ENCODE measurements at places on chromosomes 2 and 18.

DNA sequence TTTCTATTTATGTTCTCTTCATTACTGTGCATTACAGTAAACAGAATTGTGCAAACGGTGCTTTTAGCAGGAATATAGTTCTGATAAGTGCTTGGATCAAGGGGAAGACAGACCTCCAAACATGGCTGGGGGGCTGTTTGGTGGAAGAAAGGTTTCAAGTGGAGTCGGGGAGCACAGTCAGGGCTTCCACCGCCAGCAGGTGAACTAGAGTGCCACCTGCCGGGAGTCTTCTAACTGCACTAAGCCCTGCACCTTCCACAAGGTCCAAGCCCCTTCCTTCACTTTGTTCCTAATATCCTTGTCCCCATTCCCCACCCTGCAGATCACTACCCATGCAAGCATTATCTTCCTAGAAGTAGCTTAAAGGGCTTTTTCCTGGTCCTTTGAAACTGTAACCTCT is 11.1 kb downstream of the ONECUT2 start:
- DNase-seq: peak; percentile 55

DNA sequence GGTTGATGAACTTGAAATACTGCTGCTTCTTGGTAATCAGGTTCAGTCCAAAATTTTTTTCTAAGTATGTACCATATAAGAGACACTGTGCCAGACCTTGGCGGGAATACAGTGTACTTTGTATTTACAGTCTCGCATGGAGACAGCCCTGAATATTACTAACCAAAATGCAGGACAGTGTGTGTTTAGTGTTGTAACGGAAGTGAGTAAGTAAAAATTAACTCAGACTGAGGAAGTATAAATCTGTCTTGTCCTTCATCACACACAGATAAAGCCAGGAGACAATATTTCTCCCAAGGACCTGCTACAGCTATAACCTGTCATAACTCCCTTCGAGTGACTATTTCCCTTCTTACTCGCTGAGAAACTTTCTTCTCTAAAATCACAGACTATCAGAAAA is 76.9 kb downstream of the ACTR3 start:
- DNase-seq: no peak

DNA sequence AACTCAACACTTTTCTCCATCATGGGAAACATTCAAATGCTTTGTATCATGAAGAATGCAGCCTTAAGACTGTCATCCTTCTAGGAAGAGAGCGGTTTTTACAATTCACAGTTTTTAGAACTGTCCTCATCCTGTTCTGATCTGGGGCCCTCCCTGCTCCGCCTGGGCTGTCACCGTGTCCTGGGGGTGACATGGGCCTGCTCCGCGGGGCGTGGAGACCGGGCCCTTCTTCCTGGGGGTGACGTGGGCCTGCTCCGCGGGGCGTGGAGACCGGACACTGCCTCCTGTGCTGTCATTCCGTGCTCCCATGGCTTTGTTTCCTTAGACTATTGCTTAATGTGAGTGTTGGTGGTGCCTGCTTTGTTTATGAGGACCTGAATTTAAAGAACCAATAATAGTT is 122.8 kb downstream of the TMEM18 start:
- DNase-seq: no peak

GRCh38 chr18:73735836-73736235 is 411.8 kb downstream of the FBXO15 start:
- no peak for DNase-seq

DNA sequence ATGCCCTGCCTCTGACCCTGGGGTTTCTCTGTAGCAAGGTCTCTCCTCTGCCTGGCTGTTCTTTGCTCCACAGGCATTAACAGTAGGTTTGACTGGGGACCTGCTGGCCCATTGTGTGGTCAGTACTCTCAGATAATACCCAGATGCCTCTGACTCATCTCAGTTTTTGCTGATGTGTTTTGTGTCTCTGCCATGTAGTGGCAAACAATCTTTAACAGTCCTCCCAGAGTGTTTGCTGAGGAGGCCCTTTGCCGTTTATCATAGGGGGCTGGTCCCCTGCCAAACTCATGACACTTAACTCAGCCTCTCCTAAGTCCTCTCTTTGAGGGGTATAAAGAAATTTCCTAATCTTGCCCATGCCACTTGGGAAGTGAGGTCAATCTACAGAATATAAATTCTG is 793.7 kb upstream of the FANCL start:
- DNase-seq: no peak

DNA sequence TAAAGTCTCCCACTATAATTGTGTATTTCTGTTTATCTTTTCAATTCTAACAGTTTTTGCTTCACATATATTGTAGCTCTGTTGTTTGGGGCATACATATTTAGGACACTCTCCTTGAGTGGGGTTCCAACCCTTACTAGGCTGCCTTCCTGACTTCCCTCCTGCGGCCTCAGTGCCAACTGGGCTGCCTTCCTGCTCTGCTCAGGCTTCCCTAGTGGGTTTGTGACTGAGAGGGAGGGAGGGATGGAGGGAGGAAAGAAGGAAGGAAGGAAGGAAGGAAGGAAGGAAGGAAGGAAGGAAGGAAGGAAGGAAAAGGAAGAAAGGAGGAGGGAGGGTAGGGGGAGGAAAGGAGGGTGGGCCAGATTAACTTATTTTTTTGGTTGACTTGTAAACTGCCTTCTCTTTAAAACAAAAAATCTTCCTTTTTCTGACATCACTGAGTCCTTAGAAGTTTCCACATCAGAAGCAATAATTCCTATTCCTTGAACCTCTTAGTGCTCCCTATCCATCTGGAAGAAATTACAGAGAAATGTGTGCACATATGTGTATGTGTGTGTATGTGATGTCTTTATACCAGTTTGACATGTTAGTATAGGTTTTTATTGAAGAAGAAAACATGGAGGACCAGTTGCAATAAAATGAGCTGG is 145.4 kb upstream of the PGAP1 start:
- DNase-seq: no peak

DNA sequence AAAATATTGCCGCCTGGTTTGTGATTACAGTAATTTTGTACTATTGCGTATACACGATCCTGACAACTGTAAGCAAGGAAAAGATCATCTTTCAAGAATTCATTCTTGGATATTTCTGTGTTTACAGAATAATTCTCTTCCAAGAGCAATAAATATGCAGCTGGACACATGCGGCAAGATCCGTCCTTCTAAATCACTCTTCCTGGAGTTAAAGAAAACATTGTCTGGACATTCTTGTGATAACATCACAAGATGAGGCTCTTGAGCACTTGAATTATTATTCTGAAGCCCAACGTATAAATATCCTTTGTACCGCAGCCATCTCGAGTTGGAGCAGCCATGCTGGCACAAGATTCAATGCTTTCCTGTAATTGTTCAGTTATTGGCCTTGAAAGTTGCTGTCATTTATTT is 9.9 kb downstream of the FHL2 start:
- no peak for DNase-seq

GRCh38 chr18:50142441-50143120 is 52.4 kb downstream of the MYO5B start:
- no peak for DNase-seq

GRCh38 chr2:65666156-65666725 is 233.8 kb upstream of the SPRED2 start:
- no peak for DNase-seq

- no peak for DNase-seq
Observed at GRCh38 chr2:61493523-61493942, 22.6 kb upstream of the USP34 start.

- DNase-seq: no peak
Observed at GRCh38 chr2:119196301-119197125, 27.1 kb upstream of the STEAP3 start.

DNA sequence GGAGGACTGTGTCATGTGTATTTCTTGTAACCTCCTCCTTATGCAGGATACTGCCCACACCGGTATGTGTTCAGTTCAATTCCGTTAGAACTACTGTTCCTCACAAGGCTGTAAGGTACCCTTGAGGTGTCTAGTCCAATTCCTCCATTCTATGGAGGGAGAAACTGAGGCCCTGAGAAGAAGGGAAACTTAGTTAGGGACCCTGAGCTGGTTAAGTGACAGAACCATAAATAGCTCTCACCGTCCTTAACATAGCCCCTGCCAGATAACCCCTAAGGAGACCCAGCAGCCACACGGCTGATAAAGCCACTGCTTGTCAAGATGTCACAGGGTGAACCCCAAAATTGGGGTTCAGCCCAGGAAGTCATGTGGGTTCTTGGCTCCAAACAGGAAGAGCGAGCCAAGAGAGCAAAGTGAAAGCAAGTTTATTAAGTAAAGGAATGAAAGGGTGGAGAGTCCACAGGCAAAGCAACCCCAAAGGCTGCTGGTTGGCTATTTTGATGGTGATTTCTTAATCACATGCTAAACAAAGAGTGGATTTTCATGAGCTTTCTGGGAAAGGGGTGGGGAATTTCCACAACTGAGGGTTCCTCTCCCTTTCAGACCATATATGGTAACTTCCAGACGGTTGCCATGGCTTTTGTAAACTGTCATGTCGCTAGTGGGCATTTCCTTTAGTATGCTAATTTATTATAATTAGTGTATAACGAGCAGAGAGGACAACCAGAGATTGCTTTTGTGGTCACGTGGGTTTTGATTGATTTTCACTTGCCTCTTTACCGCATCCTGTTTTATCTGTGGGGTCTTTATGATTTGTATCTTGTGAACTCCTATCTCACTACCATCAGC is 83.4 kb upstream of the RTN4 start:
- peak; percentile 50 for DNase-seq

DNA sequence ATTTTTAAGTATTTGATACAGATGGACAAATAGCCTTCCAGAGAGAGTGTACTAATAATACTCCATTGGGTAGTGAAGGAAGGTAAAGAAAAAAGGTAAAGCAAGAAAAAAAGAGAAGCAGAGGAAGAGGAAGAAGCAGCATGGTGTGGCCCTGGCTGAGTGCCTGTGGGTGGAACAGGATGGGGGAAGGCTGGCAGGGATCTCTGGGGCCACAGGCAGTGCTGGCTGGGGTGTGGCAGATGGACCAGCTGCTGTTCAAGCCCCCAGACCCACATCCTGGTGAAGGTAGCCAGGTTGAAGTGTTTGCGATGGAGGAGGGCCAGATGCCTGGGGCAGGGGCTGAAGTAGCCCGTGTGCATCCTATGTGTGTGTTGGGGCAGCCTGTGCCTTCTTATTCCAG is 79.0 kb downstream of the DYSF start:
- no peak for DNase-seq

GRCh38 chr2:234005126-234005525 is 45.4 kb upstream of the SPP2 start:
- DNase-seq: no peak

- no peak for DNase-seq
Observed at GRCh38 chr2:76556018-76556417, 845.3 kb upstream of the GCFC2 start.

- DNase-seq: no peak
Observed at GRCh38 chr18:29176681-29177080, 999.8 kb upstream of the CDH2 start.

GRCh38 chr2:234730066-234730640 is 221.7 kb upstream of the SH3BP4 start:
- no peak for DNase-seq

DNA sequence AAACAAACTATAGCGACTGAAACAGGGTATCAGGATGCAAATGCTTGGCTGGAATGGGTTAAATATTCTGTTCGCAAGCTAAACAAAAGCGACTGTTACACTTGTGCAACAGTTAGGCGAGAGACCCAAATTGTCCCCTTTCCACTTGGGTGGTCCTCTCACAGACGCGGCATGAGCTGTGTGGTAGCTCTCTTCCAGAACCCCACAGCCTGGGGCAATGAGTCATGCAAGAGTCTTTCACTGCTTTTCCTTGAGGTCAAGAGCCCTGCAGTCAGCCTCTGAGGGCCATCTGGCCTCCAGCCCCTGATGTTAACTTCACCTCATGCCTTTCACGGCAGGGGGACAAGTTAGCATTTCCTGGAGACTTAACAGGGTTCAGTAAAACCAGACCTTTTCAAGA is 25.7 kb downstream of the SULT1C4 start:
- DNase-seq: no peak

DNA sequence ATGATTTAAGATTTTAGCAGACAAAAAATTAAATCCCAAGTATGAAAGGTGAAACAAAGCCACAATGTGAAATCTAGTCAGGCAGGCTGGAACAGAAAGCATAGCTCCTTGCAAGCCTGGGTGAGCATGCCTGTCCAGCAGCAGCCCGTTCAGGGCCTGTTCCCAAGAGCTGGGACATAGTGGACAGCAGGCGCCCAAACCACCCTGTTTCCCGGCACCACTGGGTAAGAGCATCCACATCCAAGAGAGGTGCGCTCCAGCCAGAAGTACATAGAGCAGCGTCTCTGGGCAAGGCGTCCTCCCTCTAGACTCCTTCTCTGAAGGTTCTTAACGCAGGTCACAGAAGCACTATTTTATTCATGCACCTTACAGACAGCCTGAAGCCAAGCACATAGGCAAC is 80.8 kb downstream of the DNER start:
- no peak for DNase-seq

- DNase-seq: no peak
Observed at GRCh38 chr18:50726960-50727589, 92.7 kb downstream of the MRO start.

DNA sequence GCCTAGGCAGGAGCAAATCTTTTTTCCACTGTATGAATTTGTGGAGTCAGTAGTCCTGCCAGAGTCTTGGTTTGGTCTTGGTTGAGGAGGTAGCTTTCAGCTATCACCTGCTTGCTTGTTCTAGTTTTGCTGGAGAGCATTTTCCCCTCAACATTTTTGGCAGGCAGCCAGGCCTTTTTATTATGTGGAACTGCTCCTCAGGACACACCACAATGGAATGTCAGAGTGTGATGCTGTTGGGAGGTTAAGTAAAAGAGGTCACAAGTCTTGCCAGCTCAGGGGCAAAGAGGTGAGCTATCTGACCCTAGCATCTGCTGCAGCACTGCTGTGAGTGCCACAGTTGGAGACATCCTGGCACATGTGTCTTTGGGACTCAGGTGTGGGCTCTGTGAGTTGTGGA is 258.0 kb downstream of the CNTNAP5 start:
- DNase-seq: no peak

GRCh38 chr18:61924550-61924949 is 31.7 kb upstream of the RNF152 start:
- DNase-seq: no peak

DNA sequence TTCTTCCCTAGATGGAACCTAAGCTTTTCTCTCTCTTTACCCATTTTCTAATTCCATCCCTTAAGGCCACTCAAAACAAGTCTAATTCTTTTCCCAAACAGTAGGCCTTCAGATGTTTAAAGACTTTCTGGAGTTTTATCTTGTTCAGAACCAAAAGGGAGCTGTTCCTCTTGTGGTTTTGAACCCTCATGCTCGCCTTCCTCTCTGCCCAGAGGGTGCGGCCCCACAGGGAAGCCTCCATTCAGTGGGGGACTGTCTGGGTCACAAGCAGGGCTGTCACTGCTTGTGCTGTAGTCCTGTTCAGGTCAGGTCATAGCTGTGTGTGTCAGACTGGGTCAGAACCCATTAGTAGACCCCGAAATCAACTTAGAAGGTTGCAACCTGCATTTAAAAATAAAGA is 56.5 kb downstream of the TET3 start:
- no peak for DNase-seq

DNA sequence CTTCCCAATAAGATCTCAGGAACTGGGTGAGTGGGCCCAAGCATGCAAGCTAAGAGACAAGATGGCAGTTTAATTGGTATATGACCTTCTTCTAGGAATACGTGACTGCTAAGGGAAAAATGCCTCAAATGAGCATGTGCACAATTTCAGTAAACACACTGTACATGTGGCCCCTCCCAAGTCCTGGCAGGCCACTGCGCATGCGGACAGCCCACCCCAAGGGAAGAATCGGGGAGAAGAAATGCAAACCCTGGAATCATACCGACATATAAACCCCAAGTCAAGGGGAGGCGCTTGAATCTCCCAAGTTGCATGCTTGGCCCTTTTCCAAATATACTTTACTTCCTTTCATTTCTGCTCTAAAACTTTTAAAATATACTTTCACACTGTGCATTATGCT is 15.2 kb upstream of the CCDC93 start:
- DNase-seq: no peak

GRCh38 chr18:49855711-49856415 is 42.5 kb upstream of the ACAA2 start:
- DNase-seq: no peak
